Astrocyte of the hippocampus (primary cell): ENCODE measurements at places on chromosomes 7 and 10.
A peak's percentile ranks its signal among the peaks of the same experiment; 100 is the strongest.

- no peak for DNase-seq
Observed at GRCh38 chr7:127973832-127974231, 57.4 kb downstream of the LRRC4 start.

DNA sequence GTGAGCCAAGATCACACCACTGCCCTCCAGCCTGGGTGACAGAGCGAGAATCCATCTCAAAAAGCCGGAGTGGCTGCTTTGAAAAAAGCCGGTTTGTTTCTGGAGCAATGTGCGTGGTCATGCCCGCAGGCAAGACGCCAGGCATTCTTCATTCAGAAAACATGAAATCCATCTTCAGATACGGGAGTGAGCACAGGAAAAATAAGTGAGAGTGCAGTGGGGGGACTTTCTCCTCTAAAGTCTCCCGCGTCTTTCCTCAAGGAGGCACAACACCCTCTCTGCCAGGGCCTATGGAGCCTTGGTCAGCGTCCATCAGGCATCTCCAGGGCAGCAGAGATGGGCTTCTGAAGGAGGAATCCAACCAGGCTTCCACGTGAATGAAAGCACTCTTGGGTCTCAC lies 62.3 kb upstream of the DGKI start:
- peak; percentile 22 for DNase-seq

DNA sequence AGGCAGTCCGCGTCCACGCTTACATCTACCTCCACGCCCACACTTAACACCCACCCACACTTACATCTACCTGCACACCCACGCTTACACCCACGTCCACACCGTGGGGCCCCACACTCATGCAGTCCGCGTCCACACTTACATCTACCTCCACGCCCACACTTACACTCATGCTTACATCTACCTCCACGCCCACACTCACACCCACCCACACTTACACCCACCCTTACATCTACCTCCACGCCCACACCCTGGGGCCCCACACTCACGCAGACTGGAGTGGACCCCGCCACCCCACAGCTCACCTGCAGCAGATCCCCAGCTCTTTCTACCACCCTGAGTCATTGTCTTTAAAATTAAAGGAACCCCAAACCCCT lies 32.4 kb upstream of the PWWP2B start:
- DNase-seq = no peak

GRCh38 chr7:108093851-108094331 lies 36.3 kb downstream of the LAMB4 start:
- DNase-seq = peak; percentile 16

- no peak for DNase-seq
Observed at GRCh38 chr10:79425074-79425532, 20.3 kb downstream of the ZCCHC24 start.

DNA sequence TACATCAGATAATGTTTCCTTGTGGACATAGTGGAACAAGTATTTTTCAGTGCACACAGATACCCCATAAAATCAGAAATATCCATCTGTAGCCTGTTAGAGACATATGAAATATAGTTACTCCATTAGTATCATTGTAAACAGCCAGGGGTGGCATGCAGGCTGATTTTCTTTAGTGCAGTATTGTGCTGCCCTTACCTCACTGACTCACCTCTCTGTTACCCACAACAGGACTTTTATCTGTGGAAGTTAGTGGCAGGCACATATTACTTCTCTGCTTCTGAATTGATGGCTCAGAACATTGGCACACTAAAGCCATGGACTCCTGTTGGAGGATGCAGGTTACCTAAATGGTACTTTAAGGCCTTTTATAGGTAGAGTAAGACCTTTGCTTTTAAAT lies 70.0 kb downstream of the SLC25A40 start:
- DNase-seq = no peak

DNA sequence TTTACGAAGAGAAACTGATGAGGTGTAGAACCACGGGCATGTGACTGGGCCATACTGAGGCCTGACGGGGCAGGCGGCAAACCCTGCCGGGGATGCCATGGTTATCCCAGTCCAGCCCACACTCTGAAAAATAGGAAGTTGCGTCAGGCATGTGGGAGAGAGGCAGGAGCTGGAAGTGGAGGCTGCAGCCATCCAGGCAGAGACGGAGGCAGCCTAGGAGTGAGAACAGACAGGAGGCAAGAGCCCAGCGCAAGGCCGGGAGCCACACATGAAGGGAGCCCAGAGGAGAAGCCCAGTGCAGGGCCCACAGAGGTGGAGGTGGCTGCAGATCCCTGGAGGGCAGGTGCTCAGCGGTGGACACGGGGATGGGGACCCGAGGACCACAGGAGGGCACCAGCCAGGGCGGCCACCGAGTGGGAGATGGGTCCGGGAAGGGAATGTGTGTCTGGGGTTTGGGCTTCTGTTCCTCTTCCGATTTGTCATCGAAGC lies 175.2 kb upstream of the PPP2R2D start:
- DNase-seq = no peak

GRCh38 chr10:104349623-104350126 lies 4.0 kb upstream of the CFAP58 start:
- peak; percentile 45 for DNase-seq

DNA sequence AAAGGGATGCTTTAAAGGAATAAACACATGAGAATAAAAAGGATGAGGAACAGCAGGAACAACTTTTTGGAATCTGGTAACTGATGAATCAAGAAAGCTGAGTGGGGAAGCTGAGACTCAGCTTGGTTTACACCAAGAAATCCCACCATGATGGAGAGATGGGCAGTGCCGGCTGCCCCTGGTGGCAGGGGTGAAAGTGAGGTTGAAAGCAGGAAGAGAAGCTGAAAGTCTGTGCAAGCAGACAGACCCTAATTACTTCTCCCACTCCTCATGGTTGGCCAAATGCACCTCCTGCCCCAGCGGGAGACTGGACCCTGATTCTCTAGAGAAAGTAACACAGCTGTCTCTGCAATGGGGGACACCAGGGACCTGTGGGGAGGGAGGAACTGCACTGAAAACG lies 57.6 kb upstream of the NANOS1 start:
- no peak for DNase-seq

DNA sequence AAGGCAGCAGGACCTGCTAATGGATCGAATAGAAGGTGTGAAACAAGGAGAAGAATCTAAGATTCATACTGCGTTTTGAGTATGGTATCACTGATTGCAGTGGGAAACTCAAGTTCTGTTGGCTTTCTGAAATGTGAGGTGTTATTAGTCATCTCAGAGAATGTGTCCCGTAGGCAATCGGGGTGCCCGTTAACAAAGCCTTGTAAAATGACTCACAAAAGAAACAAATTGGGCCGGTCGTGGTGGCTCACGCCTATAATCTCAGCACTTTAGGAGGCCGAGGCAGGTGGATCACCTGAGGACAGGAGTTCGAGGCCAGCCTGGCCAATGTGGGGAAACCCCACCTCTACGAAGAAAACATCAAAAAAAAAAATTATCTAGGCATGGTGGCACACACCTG lies 118.2 kb upstream of the C7orf33 start:
- peak; percentile 5 for DNase-seq

GRCh38 chr7:101814991-101815825 lies 2.2 kb upstream of the CUX1 start:
- peak; percentile 41 for DNase-seq

GRCh38 chr10:89644967-89645741 lies at the start of gene PANK1:
PANK1 (minus strand) TSS chr10:89645242; CDS start chr10:89644891, 351 bp downstream.
- DNase-seq = peak; percentile 89
